Kidney (tissue), 22 donors: ENCODE measurements at places on chromosomes 11 and 22.

DNA sequence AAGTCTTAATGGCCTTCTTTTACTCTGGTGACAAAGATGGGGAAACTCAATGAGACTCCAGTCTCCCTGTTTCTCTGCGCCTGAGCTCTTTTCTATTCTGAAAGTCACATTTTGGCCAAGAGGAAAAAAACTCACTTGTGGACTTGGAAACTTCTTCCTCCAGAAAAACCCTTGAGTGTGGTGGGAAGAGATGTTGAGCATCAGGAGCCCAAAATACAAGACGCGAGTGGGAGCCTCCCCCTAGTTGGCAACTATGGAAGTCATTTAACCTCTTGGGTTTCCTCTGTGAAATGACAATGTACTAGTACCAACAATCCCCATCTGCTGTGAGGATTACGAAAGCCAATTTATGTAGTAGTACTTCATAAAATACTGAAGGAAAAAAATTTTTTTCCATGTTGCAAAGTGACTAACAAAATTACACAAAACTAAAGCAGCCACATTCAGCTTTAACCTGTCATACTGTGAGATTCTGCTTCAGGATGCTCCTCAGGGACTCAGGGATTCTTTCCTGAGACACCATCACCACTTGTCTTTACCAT lies 524 bp upstream of the SLC25A17 start:
- H3K27me3 ChIP-seq, result no peaks in the 10 kb centered on the region
- no peak for DNase-seq
- H3K36me3 ChIP-seq, result no peaks in the 10 kb centered on the region

DNA sequence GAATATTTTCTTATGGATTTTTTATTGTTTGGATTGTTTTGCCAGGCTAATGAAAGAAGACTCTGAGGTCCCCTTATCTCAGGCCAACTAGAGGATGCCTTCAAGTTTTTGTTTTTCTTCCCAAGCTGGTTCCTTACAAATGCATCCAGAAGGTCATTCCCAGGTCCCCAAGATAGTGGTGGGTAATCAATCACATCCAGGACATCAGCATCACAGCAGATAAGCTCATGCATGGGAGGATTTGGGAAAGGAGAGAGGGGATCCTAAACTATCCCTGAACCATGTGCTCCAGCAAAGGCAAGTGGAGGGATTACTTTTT lies 20.7 kb downstream of the FZD4 start:
- no peaks in the 10 kb centered on the region for H3K36me3 ChIP-seq
- no peak for DNase-seq
- peaks cover 40% of the 10 kb centered on the region for H3K4me1 ChIP-seq
- no peaks in the 10 kb centered on the region for H3K27me3 ChIP-seq

- no peak overlapping the region for H3K4me3 ChIP-seq
- no peaks in the 10 kb centered on the region for H3K36me3 ChIP-seq
- no peaks in the 10 kb centered on the region for H3K27me3 ChIP-seq
- no peak overlapping the region for H3K27ac ChIP-seq
These were observed 24.6 kb downstream of the RCN1 start for GRCh38 chr11:32115446-32115845.

DNA sequence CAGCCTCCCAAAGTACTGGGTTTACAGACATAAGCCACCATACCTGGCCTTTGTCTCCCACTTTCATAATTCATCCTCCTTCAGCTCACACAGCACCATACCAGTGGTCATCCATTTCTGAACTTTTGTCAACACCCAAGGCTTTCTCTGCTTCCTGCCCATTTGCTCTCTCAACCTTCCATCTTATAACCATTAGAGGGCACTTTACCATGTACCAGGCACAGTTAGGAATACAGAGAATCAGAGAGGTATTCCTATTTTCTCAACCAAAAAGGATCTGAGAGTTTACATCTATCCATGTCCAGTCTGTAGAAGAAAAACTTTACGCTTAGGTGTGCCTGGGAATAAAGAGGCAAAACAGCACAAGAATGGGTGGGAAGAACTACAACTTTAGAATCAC lies 397.6 kb downstream of the BUD13 start:
- no peaks in the 10 kb centered on the region for H3K36me3 ChIP-seq
- DNase-seq, result no peak
- no peaks in the 10 kb centered on the region for H3K27me3 ChIP-seq
- H3K4me3 ChIP-seq, result no peak overlapping the region
- H3K4me1 ChIP-seq, result no peaks in the 10 kb centered on the region
